COR-L47 (cell line): ENCODE measurements at places on chromosomes 2 and 18.

DNA sequence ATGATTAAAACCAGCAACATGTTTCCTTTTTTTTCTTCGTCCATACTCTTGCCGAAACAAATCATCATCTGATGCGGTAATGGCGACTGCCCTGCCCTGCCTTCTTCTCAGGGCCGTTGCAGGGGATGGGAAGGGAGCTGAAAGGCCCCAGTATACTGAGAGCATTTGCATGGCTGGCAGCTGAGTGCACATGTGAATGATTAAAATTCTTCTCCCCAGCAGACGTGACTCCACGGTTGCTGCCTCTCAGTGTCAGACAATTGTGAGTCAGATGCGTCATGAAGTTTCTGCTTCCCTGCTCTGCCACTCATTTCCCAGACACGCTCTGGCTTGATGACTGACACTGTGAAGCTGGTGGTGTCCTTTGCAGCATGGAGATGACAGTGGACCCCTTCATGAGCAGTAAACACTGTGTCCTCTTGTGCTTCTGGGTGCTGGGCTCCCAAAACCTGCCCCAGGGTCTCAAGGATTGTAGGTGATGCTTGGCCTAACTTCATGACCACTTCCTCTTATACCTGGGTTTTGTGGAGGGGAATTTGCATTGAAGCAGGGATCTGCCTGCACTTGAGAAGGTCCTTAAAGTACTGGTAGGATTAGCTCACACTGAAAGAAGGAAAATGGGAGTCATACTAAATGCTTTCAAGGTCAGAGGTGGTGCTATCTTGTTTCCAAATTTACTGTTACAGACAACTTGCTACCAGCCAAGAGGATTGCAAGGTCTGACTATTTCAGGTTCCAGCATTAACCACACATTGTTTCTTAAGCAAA, 222.5 kb upstream of the COPS8 start:
- no peak for DNase-seq

DNA sequence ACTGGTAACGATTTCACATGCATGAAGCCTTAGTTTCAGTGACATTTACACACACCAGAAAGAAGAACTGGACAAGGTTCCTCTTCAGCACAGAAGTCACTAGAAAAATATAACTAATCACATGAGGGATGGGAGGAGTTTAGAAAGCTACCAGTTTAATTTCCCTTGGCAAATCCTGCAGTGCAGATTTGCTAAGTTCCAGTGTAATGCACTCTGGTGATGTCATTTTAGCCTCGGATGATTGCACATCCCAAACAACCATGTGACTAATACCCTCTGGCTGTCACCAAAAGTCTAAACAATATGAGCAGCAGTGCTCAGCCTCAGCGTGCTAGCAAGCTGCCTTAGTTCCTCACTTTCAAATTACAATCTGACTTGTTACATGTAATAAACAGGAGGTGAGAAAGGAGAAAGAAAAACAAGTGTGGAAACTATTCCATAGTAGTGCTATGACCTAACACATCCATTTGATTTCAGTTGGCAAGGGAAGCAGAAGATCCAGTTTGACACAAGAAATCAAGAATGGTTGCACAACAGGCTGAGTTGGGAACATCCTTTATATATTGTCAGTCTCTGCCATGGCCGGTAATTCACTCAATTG, 35.3 kb upstream of the PPP1CB start:
- DNase-seq: peak; percentile 11

GRCh38 chr2:46502291-46502885, 23.0 kb downstream of the TMEM247 start:
- DNase-seq: no peak

- no peak for DNase-seq
Measured at GRCh38 chr2:166170356-166170755, 42.5 kb upstream of the SCN1A start.

- DNase-seq: no peak
Measured at GRCh38 chr2:232097260-232097659, 135.7 kb downstream of the DIS3L2 start.

DNA sequence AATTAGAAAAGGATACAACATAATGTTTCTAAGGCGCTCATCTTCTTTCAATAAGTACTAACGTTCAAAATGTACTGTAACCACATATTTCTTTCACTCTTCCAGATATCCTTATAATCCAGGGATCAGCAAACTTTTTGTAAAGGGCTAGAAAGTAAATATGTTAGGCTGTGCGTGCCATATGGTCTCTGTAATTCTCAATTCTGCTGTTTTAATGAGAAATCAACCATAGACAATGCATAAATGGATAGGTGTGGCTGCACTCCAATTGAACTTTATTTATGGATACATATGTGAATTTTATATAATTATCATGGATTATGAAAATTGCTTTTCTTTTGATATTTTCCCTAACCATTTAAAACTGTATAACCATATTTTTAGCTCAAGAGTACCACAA, 459.4 kb downstream of the EPHA4 start:
- DNase-seq: no peak

GRCh38 chr2:152504618-152505017, 169.6 kb downstream of the FMNL2 start:
- no peak for DNase-seq

- no peak for DNase-seq
Measured at GRCh38 chr18:46360866-46361265, 256.7 kb downstream of the HAUS1 start.

GRCh38 chr18:2070631-2071030, 500.7 kb downstream of the METTL4 start:
- peak; percentile 100 for DNase-seq

- DNase-seq: no peak
Measured at GRCh38 chr2:203685081-203685621, 21.3 kb upstream of the CD28 start.

DNA sequence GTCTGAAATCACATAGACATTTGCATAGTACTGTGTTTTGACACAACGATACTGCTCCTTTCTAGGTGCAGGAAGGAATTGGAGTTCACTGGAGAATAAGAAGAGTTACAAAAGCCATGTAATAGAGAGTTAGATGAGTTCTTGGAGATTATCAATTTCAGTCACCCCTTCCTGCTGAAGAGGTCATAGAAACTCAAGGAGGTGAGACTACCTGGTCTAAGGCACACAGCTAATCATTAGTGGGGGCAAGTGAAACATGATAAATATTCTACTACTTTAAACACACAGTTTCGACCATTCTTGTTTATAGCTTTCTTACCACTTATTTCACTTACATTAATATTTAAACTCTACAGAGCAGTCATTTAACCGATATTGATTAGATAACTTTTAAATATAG, 286.9 kb upstream of the NXPH2 start:
- DNase-seq: no peak

DNA sequence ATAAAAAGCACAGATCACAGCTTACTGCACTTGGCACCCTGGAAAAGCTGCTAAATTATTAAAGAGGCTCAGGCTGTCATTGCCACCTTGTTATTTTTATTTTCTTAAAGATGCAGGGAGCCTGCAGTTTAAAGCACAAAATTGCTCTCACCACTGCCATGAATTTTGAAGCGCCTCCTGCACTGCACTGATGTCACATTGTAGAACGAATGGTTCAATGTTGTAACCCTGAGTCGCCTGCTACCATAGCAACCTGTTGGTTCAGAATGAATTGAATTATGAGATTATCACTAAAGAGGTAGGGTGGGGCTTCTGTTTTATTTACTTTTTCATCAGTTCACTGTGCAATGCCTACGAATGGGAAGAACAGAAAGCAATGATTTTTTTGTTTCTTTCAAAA, 16.5 kb downstream of the SCG2 start:
- DNase-seq: peak; percentile 90

GRCh38 chr2:86235196-86235980, 36.1 kb downstream of the MRPL35 start:
- DNase-seq: no peak

DNA sequence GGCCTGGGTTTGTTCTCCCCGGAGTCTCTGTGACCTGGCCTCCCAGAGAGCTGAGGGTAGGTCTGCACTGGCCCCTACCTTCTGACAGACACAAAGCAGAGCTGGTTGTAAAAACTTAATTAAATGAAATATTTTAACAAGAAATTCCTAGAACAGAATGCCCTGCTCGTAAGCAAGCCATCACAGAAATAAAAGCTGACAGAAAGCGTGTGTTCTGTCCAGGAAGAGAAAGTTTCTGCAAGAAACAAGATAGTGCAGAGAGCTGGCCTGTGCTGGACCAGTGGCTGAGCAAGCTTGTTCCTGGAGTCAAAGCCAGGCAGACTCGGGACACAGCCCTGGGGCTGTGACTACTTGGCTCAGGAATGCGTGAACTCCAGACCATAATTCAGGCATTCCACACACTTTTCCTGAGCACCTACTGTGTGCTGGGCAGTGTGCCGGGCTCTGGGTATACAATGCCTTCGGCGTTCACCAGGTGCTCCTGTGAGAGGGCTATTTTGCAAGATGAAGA, 51.6 kb downstream of the APOB start:
- no peak for DNase-seq

DNA sequence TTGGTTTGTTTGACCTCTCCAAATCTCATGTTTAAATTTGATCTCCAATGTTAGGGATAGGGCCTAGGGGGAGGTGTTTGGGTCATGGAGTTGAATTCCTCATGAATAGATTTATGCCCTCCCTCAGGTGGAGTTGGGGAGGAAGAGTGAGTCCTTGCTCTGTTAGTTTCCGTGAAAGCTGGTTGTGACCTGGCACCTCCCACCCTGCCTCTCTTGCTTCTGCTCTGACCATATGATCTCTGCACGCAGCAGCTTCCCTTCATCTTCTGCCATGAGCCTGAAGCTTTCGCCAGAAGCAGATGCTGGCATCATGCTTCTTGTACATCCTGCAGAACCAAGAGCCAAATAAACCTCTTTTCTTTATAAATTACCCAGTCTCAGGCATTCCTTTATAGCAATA, 231.6 kb upstream of the ERBB4 start:
- no peak for DNase-seq

DNA sequence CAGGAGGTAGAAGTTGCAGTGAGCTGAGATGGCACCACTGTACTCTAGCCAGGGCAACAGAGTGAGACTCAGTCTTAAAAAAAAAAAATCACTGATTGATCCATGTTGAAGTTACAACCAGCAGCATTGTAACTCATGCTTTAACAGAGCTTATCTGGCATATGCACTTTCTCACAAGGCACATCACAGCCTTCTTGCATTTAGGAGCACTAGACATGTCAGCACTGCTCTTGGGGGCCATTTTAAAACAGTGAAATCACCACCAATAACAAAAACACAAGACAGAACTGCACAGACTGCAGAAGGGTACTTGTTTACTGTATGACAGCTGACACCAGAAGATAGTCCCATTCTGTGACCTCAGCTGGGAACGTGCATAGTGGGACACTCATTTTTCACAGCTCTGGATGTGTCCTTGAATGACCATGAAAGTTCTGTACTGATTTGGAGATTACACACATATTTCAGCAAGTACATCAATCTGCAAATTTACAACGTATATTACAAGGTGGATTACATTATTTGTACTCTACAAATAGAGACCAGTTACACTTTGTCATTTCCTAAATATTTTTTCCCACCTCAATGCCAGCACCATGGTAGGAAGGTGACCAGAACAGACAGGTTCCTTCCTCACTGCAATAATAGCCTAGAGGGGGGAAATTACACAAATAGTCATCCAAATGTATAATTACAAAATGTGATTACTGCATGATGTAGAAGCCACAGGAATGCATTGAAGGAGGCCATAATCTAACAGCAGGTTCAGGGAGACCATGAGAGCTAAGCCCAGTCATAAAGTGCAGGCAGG, 35.1 kb downstream of the CCBE1 start:
- no peak for DNase-seq

DNA sequence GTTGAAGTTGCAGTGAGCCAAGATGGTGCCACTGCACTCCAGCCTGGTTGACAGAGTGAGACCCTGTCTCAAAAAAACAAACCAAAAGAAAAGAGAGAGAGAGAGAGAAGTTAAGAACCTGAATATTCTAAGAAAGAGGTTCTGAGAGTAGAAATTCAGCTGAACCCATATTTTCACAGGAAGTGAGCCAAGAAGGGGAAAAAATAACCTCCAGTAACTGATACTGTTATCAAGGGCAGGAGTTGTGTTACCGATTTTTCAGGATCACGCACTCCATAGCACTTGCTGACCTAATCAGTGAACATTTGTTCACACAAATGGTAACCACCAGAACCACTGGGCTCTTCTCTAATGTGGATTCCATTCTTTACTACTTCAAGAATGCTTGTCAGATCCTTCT, 39.1 kb upstream of the BZW1 start:
- DNase-seq: no peak

GRCh38 chr2:177397481-177398289, 5.1 kb downstream of the AGPS start:
- no peak for DNase-seq

DNA sequence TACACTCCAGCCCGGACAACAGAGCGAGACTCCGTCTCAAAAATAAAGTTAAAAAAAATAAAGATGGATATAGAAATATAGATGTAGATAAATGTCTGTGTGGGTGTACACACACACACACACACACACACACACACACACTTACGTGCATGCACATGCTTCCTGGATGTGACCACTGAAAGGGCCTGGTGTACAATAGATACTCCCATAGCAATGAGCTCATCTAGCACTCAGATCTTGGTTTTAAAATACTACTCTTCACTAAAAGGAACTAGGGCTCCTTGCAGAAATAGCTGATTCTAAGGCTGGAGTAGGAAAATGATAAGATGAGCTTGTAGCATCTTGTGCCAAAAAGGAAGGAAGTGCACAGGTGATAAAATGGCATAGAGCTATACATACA, 39.1 kb downstream of the ROCK2 start:
- DNase-seq: no peak

DNA sequence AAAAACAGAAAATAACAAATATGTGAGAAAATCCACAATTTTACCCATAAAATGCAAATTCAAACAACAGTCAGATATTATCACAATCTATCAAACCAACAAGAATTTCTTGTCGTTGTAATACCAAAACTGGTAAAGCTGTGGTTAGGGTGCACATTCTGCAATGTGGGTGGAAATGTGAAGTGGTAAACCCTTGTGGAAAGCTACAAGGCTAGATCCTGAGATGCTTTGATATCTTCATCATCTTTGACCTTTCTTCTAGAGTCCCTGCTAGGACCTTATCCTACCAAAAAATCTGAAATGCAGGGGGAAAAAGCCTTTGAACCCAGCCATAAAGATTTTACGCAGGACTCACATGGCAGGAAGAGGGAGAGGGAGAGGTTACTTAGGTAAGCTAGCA, 17.2 kb upstream of the ATG16L1 start:
- DNase-seq: no peak
